ENCODE measurements at places on chromosomes 5 and 9. TPM values are rescaled to one million over a fixed set of nuclear protein-coding genes. Genes with fewer than 3 reads are reported as not detected.

- H3K4me3 ChIP-seq = no peak overlapping the region
- H3K27ac ChIP-seq = no peak overlapping the region
- no peaks in the 10 kb centered on the region for H3K4me1 ChIP-seq
- H3K36me3 ChIP-seq = no peaks in the 10 kb centered on the region
- H3K27me3 ChIP-seq = peaks cover 12% of the 10 kb centered on the region
Observed at GRCh38 chr5:172632346-172633092, 8.5 kb upstream of the NEURL1B start.

SPINK4 gene
- not detected for total RNA-seq

DNA sequence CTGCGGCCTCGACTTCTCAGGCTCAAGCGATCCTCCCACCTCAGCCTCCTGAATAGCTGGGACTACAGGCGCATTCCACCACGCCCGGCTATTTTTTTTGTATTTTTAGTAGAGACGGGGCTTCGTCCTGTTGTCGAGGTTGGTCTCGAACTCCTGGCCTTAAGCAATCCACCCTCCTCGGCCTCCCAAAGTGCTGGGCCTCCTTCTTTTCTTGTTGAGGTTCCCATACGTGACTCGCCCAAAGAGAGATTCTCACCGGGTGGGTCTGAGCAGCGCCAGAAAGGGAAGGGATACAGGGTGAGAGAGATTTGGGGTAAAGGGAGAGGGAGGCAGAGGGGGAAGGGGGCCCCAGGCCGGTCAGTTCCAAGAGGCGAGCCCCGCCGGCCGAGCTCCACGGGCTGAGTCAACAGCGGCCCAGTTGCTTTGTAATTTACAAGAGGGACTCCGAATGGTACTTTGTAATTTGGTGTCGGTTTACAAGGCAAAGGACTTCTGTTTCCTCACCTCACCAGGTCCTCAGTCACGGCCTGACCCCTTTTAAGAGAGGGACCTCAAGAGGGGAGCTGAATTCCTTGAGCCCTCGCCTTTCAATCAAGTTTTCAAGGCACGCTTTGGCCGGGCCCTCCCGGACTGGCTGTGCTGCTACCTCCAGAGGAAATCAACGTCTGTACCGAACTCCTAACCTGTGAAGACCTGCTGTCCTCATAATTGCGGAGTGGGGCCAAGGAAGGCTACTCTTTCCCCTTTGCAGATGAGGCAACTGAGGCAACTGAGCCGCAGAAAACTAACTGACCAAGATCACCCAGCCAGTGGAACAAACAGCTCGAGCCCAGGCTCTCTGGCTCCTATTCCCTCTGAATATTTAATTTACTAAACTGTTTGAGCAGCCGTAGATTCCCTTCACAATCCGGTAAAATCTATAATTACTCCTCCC lies 3.3 kb upstream of the DMRT2 start:
- DNase-seq = no peak
- no peak overlapping the region for H3K27ac ChIP-seq
- H3K4me1 ChIP-seq = no peaks in the 10 kb centered on the region

CCL27 gene
- total RNA-seq = not detected

DNA sequence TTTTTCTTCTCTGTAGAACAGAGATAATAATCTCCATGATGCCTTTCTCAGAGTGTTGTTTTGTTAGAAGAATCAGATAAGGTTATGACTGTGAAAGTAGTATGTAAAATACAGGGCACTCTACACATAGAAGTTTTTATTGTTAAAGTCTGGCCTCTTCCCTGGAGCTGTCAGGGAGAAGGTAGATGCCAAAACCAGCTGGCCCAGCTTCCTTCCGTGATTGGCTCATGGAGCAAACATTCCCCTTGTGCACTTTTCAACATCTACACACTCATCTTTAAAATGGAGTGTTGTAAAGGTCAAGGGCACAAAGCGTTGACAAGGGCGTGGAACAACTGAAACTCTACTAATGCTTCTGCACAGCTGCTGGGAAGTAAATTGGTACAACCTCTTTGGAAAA lies 7.4 kb upstream of the RNF183 start:
- no peak for DNase-seq
- no peaks in the 10 kb centered on the region for H3K4me1 ChIP-seq
- no peaks in the 10 kb centered on the region for H3K36me3 ChIP-seq
- H3K4me3 ChIP-seq = no peak overlapping the region

GRCh38 chr5:142007237-142007544 lies 5.6 kb downstream of the GNPDA1 start:
- H3K27me3 ChIP-seq = no peaks in the 10 kb centered on the region
- no peak overlapping the region for H3K27ac ChIP-seq
- peaks cover 10% of the 10 kb centered on the region for H3K36me3 ChIP-seq
- H3K4me1 ChIP-seq = no peaks in the 10 kb centered on the region

EQTN gene
- total RNA-seq = not detected

PDE6A gene
- 0.17 TPM for total RNA-seq

MZB1 gene
- total RNA-seq = not detected

GRCh38 chr9:87787735-87788134 lies 61.8 kb downstream of the CTSL start:
- DNase-seq = no peak
- H3K4me3 ChIP-seq = no peak overlapping the region
- no peaks in the 10 kb centered on the region for H3K36me3 ChIP-seq
- H3K4me1 ChIP-seq = no peaks in the 10 kb centered on the region

PCDHGA5 gene
- total RNA-seq = 0.29 TPM

DNA sequence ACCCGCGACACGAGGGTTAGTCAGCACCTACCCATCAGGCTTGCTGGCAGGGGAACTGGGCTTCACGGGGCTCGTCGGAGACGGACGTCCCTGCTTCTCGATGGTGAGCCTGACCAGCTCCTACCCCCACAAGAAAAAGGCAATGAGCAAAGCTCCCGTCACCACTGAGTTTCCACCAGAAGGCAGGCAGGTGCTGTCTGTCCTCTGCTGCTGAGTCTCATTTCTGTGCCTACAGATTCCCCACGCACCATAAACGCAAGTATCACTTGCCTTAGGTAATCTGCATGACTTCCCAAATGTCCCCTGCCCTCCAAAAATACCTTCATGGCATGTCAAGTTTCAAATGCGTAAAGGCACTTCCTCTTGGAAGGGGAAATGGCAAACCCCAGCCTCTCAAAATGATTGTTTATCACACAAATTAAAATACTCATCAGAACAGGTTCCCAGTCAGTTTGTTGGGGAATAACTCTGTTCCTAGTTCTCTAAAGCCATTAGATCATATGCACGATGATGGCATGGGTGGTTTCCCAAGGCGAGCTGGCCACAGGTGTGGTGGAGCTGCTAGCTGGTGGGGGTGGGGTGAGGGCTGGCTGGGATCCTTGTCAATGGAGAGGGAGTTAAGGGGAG lies 85.0 kb downstream of the PRRT1B start:
- H3K27me3 ChIP-seq = no peaks in the 10 kb centered on the region
- peaks cover 1% of the 10 kb centered on the region for H3K36me3 ChIP-seq
- H3K4me1 ChIP-seq = peaks cover 35% of the 10 kb centered on the region
- no peak overlapping the region for H3K4me3 ChIP-seq

PRRX2 gene
- total RNA-seq = not detected

- H3K27ac ChIP-seq = peak overlapping the region; percentile 80
- H3K4me3 ChIP-seq = no peak overlapping the region
- no peaks in the 10 kb centered on the region for H3K27me3 ChIP-seq
- H3K4me1 ChIP-seq = peaks cover 56% of the 10 kb centered on the region
Observed at GRCh38 chr9:113602126-113603047, 138.9 kb downstream of the RGS3 start.

DNA sequence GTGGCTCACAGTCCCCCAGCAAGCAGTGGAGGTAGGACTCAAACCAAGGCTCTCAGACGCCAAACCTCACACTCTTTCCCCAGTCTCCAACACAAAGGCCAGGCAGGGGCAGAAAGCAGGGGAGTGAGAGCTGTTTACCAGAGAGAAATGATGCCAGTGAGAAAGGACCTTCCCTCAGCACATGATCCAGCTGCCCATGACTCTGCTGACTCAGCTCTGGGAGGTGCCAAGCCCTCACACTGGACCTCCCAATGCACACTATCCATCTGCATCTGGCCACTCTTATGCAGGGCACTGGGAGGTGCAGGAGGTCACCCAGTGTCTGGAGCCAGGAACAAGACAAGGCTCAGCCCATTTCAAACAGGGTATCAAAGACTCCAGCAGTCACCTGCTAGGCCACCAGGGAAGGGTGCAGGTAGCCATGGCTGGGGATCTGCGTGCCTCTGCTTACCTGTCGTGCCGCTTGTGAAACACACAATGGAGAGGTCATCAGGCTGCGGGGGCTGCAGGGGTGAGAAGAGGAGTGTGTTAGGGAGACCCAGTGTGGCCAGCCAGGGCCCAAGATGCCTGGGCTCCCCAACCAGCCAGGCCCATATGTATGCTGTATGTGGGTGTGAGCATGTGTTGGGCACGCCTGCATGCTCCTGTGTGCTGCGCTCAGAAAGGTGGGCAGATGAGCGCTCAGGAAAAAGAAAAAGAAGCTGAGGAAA lies 26.3 kb downstream of the ACSL6 start:
- DNase-seq = no peak
- no peaks in the 10 kb centered on the region for H3K36me3 ChIP-seq
- H3K27me3 ChIP-seq = no peaks in the 10 kb centered on the region
- H3K4me3 ChIP-seq = no peak overlapping the region
- no peak overlapping the region for H3K27ac ChIP-seq
- H3K4me1 ChIP-seq = no peaks in the 10 kb centered on the region

HRCT1 gene
- 0.62 TPM for total RNA-seq

SGCD gene
- 2.9 TPM for total RNA-seq

DNA sequence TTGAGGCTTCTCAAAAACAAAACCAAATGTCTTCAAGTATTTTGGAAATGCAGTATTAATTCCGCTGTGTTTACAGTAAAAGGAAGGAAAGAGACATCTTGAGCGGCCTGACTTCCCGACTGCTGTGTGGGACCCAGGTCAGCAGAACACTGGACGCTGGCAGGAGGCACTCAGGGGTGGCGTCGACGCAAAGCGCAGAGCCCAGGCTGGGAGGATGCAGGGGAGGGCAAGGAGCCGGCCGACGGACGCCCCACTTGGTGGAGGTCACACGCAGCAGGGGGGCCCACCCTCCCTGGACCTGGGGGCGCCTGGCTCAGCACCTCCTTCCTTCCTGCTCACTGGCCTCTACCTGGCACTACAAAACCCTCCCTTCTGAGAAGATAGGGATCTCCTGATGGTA lies 19.7 kb downstream of the SLC12A7 start:
- H3K27ac ChIP-seq = no peak overlapping the region
- DNase-seq = no peak
- no peaks in the 10 kb centered on the region for H3K4me1 ChIP-seq
- H3K4me3 ChIP-seq = no peak overlapping the region

- H3K27me3 ChIP-seq = no peaks in the 10 kb centered on the region
- DNase-seq = no peak
- H3K36me3 ChIP-seq = no peaks in the 10 kb centered on the region
- H3K27ac ChIP-seq = no peak overlapping the region
- H3K4me1 ChIP-seq = no peaks in the 10 kb centered on the region
Observed at GRCh38 chr5:68995845-68996545, 97.8 kb upstream of the SLC30A5 start.

GRCh38 chr5:59169081-59169767 lies 586.3 kb downstream of the RAB3C start:
- H3K27ac ChIP-seq = no peak overlapping the region
- no peak overlapping the region for H3K4me3 ChIP-seq
- no peaks in the 10 kb centered on the region for H3K4me1 ChIP-seq
- no peaks in the 10 kb centered on the region for H3K27me3 ChIP-seq

EPB41L4B gene
- total RNA-seq = 2.0 TPM
